ENCODE measurements at places on chromosomes 1 and 21.

GRCh38 chr1:23576338-23577055, 17.2 kb upstream of the ID3 start:
- DNase-seq, result no peak

DNA sequence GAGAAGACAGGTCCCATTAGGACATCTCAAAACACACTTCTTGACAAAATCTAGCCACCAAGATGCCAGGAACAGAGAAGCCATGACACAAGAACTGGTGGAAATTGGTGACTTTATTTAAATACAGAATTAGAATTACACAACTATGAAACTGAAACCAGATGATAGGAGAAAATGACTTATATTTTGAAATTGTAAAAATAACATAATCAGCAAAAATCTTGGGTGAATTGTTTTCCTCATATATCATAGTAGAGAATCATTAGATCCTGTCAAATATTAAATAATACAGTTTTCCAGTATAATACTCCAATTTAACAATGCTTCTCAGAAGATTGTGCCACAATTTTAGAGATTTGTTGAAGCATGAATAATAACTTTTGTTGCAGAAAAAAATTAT, 81.5 kb upstream of the MROH9 start:
- DNase-seq, result no peak

GRCh38 chr1:100478816-100479215, 59.1 kb upstream of the GPR88 start:
- no peak for DNase-seq

DNA sequence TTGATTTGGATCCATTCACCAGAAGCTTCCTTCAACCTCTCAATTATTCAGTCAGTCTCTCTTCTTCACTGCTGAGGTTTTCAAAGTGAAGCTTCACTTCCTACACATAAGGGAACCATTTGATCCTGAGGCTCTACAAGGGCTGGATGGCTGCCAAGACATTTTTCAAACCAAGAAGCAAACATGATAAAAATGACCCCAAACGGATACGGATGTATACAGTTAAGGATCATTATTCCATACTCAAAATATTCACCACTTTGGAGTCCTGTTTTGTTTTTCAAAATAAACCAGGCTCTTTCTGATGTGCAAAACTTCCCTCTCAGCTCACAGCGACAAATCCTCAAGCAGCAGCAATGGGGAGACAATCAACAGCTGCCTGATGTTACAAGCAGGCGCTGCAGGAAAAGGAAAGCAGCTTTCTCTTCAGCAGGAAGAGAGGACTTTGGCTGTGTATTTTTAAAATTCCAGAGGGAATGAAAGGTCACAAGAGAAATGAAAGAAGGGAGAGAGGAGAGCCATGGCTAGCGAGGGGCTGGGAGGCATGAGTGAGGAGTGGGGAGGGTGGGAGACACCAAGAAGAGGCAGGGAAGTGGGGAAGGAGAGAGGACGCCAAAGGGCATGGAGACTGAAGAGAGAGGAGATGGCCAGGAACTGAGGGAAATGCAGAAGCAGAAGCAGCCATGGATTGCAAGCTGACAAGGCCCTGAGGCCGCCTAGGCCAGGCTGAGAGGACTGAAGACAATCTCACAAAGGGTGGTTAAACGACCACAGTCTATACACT, 145.4 kb downstream of the SLC45A1 start:
- no peak for DNase-seq

DNA sequence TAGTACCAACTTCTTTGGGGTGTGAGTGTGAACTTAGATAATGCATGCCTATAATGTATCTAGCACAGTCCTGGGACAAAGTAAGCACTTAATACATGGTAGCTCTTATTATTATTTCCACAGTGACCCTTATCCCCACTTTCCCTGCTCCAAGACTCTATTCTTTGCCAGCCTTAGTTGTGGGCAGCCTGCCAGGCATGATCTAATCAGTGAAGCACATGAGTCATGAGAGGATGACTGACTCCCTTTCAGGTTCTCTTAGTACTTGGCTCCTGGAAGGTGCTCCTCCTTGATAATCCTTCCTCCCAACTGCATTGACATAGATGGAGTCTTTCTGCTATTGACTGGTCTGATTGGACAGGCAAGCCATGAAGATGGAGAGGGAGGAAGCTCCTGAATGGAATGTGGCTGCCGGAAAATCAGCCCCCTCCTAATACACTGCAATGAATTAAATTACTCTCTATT, 17.4 kb upstream of the GNG12 start:
- peak; percentile 59 for DNase-seq

DNA sequence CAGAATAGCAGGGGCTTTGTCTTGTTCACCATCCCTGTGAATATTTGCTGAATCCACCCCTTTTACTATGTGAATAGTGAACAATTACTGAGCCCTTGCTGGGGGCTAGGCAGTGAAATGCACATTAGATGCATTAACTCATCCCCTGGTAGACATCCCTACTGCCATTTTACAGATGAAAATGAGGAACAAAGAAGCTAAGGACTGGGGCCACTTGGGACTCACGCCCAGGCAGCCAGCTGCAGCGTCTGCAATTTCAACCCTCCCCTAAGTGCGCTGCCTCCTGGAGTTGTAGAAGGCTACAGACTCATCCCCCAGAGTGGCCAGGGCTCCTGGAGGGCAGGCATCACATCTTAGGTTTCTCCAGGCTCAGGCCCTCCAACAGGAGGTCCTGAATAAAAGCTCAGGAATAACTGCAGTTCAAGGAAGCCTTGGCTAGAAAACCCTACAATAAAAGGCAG, 31.6 kb downstream of the CAPZB start:
- no peak for DNase-seq

- DNase-seq, result no peak
Measured at GRCh38 chr1:24221246-24221645, 34.2 kb upstream of the IFNLR1 start.

Measured in right forelimb (tissue), 1 donor.